Fibroblast of mammary gland (primary cell): ENCODE measurements at places on chromosomes 7 and 10.

GRCh38 chr7:46774515-46774914 is 807.4 kb downstream of the TNS3 start:
- peak; percentile 71 for DNase-seq

GRCh38 chr10:61390851-61391250 is 62.3 kb downstream of the TMEM26 start:
- DNase-seq = no peak

- DNase-seq = no peak
These were observed 38.1 kb downstream of the LRGUK start for GRCh38 chr7:134165252-134165651.

GRCh38 chr10:133422223-133422806 is 2.1 kb downstream of the SPRN start:
- no peak for DNase-seq

DNA sequence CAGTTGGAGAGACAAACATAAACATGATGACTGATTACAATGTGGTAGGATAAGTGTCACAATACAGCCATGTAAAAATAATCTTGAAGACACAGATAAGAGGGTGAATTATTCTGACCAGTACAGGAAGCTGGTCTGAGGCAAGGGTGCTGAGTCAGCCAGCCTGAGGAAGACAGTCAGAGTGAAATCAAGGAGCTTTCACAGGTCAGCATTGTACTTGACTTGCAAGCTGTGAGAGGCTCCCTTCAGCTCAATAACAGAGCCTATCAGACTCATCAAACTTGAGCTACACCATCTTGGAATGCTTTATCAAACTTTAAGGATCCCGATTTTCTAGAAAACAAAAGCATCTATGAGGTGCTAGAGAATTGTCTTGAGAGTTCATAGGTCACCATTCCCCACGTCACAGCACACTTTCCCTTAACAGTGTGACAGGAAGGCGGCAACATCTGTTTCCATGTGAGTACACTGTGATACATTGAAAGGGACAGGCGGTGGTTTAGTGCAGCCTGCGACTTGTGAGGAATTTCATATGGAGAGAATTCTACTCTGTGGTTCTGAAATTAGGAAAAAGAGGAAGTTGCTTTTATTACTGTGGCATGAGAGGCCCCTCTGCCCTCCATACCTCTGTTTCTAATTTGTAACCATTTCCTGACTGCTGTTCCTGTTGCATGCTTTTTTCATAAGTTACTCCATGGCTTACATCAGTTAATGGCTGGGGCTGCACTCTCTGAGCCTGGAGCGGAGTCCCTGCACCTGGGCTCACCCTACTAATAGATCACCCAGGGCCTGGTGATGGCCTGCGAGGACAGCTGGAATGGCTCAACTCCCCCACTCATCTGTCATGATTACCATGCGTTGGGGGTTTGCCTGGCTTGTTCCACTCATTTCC is 417.1 kb downstream of the SUGCT start:
- peak; percentile 77 for DNase-seq

DNA sequence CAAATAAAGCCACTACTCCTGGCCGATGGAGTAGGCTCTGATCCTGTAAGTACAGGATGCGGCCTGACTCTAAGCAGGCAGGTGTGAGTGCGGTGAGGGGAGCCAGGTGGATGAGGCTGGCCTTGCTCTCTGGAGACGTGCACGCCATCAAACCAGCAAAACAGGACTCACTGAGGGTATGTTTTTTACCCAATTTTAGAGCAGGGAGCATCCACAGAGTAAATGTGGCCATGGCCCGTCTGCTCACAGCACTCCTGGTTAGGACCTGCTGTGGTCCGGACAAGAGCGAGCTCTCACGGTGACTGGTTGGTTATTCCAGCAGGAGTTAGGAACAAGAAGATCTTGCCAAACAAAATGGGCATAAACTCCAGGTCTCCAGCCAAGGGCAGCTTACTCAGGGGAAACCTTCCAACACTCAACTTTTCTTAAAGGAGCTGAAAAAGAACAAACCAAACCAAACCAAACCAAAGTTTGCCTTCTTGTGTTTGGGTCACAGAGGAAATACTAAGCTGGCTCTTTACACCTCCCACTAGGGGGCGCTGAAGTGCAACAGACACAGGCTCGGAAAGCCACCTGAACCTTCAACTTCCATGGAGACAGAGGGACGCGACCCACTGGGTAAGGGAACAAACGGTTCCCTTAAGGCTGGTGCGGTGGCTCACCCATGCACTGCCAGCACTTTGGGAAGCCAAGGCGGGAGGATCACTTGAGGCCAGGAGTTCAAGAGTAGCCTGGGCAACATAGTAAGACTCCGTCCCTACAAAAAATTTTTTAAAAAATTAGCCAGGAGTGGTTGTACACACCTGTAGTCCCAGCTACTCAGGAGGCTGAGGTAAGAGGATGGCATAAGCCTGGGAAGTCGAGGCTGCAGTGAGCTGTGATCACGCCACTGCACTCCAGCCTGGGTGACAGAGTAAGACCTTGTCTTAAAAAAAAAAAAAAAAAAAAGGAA is 122.4 kb downstream of the CLEC2L start:
- DNase-seq = peak; percentile 90

DNA sequence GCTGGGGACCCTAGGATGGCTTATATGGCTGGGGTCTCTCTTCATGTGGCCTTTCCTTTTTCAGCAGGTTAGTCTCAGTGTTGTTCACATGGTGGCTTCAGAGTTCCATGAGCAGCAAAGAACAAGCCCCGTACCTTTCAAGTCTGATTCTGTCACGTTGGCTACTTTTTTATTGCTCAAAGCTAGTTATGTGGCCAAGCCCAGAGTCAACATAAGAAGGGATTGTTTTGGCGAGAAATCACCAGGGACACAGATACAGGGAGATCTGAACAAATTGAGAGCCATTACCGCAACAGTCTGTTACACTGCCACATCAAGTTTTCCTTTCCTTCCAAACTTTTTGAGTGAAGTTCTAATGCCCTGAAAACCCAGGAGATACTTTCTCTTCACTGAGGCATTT is 770.5 kb downstream of the LRMDA start:
- no peak for DNase-seq

- DNase-seq = peak; percentile 19
These were observed 1.0 kb downstream of the CACNA2D1 start for GRCh38 chr7:82442492-82443035.

DNA sequence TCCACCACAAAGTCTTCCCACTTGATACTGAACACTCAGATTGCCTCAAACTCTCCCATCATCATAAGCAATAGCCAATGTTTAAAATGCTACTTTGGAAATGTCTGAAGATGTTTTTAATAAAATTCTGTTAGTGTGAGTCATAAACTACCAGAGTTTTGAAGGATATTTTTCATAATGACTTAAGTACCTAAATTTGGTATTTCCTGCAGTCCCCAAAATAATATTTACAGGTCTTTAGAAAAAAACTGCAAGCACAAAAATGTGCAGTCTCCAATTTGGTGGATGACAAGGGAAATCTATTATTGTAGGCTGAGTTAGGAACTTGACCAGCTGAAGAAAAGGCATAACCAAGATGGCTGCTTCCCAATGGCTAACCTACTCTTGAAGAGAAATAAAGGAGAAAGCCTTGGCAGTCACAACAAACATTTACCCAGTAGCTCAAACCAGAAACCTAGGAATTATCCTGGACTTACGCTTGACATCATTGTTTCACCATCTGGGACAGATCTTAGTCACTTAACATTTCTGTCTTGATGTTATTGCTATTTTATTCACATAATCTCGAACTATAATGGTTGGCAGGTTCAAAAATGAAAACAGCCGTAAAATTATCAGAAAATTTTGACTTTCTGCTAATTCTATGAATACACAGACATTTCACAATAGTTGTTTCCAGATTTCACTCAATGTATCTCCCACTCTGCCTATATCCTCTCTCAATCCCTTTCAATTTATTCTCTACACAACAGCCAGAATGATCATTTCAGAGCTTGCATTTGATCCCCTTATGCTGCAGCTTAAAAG is 111.2 kb upstream of the STEAP1B start:
- DNase-seq = peak; percentile 66

DNA sequence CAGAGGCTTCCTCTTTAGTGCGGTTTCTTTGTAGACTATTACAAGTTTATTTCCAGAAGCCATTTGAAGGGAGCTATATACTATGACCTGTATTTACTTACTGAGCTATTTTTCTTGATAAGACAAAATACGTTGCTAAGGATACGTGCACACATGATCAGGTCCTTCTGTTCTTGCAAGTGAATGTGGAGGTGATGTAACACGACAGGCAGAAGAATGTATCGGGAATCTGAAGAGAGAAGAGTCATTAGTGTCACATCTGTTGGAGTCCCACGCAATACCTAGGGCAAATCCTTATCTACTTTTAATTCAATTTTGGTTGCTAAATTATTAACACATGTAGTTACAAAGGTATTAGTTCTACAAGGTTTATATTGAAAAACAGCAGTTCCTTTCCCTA is 284.6 kb upstream of the IMMP2L start:
- DNase-seq = no peak

GRCh38 chr7:1941464-1942242 is 271.6 kb downstream of the ELFN1 start:
- no peak for DNase-seq

GRCh38 chr10:103812004-103812403 is 43.4 kb downstream of the SH3PXD2A start:
- no peak for DNase-seq

DNA sequence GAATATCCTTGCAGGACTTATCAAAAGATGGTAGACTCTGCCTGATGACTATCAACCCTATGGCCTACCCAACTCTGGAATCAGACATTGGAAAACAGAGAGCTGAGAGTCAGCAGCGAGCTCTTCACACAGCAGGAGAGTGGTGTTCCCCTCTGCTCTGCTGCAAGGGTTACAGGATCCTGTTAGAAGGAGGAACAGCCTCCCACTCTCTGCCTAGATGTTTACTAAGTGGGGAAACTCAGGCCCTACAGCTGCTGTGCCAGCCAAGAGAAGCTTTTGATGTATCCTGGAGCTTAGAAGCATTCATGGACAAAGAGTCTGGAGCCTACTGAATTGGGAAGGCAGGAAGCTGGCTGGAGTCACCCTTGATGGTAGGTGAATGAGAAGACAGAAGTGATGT is 104.6 kb downstream of the ABLIM1 start:
- DNase-seq = no peak

DNA sequence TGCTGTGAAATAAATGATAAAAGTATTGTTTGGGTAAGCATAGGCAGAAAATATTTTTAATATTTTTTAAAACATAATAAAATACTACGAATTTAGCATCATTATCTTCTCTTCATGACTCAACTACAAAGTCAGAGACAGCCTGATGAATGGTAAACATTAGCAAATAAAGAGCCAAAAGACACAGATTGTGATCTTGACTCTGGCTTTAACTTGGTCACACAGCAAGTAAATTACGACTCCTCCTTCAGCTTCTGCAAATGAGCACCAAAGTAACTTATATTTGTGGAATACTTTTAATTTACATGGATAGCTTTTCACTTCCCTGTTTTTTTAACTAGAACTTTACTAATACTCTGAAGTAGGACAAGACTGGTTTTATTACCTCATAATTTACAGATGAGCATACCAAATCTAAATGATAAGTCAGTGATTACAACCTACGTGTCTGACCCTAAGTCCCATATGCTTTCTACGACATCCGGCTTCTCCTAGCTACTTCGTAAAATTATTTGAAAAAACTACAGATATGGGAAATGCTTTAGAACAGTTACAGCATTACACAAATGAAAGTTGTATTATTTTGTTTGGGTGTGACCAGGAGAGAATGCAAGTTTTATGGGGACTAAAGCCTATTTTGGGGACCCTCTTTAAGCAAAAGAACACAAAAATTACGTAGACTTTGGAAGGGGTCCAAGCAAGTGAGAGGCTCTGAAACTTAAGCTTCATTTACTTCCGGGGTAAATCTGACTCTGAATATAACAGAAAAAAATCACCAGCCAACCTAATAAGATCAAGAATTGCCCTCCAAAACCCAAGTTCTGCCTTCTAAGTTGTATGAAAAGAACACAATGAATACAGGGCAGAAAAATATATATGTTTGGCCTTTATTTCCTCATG is 133.8 kb downstream of the CPEB3 start:
- DNase-seq = no peak

DNA sequence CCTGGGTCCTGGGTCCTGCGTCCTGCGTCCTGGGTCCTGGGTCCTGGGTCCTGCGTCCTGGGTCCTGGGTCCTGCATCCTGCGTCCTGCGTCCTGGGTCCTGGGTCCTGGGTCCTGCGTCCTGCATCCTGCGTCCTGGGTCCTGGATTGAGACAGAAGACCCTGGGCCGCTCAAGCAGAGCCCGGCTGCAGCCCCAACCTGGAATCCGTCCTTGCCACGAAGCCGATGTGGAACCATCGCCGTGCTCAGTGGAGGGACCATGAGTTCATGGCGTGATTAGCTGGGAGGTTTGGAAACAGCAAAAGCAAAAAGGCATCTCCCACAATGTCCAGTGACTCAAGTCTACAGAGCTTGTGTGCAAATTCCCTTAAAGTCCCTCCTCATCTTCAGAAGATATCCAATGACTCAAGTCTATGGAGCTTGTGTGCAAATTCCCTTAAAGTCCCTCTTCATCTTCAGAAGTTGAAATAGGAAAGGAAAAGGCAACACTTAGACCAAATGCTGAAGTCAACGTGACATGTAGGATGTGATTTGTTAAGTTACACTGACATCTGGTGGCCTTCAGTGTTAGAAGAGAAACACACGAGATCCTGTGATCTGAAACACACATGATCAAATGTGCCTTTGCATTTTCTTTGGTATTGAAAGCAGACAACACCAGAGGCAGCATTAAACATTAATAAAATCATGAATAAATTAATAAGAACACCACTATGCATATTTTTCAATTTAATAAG is 179.9 kb downstream of the PTPRN2 start:
- peak; percentile 40 for DNase-seq

GRCh38 chr10:15027741-15028140 is 16.0 kb upstream of the OLAH start:
- DNase-seq = no peak

GRCh38 chr10:27779462-27780015 is 33.9 kb upstream of the MKX start:
- DNase-seq = peak; percentile 18

GRCh38 chr10:58373442-58373827 is 11.8 kb upstream of the TFAM start:
- peak; percentile 14 for DNase-seq

GRCh38 chr7:138226001-138226476 is 149.8 kb downstream of the AKR1D1 start:
- DNase-seq = no peak

DNA sequence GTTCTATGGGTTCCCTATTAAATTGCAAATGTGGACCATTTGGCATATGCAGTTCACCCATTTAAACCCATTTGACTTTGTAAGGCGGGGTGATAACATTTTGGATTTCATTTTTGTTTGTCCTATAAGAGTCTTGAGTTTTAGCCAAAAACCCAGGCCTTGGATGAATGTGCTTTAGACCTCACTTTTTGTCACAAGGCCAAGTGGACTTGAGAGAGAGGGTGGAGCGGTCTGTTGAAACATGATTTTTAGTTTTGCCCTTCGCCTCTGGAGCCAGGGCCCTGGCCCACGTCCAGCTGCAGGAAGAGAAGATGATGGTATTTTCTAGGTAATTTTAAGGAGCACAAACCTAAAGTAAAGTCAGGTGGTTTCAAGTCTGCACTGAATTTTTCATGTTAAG is 260.1 kb downstream of the SLC25A13 start:
- peak; percentile 15 for DNase-seq

- peak; percentile 65 for DNase-seq
These were observed 170.9 kb upstream of the SMIM30 start for GRCh38 chr7:113289140-113289740.

- peak; percentile 47 for DNase-seq
These were observed 138.0 kb upstream of the MTPN start for GRCh38 chr7:136114966-136115762.
